Stimulated activated CD8-positive, alpha-beta memory T cell treated with anti-CD3 and anti-CD28 coated beads, Interleukin-7, amount 100 ng/mL, for 1 hour (primary cell): ENCODE measurements at places on chromosomes 12 and 14.

DNA sequence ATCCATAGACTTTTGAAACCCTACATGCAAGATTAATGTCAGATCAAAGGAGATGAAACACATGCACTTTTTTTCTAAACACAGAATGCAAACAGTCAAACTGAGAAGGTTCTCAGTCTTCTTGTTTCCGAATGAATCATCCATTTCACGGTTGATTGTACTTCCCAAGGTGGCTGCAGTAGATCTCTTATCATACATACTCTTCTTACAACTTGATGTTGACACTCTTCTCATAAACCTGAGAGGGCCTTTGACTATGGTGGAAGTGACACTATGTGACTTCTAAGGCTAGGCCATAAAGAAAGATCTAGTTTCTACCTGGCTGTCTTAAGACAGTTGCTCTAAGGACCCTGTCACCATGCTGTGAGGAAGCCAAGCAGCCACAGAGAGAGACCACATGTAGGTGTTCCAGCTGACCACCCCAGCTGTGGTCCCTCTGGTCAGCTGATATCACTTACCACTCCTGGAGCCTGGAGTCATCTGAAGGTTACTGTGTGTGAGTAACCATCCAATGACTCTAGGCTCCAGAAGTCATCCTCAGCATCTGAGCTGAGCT, 67.2 kb upstream of the HMGA2 start:
- no peak for DNase-seq

DNA sequence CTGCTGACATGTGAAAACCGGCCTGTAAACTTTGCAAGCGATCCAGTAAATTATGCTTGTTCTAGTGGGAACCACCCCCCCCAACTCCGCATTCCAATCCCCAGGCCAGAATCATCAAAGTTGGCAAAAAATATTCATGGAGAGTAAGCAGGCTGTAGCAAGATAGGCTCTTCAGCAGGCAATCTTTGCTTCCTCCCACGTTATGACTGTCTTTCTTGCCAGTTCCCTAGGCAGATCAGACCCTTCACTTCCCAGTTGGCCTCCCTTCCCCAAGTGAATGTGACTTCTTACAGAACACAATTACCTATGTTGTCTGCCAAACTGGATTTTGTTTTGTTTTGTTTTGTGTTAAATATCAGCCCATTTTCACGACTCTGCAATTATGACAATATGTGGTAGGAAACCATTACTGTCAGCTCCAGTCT, 1.2 kb upstream of the PTGER2 start:
- no peak for DNase-seq

GRCh38 chr14:93379831-93380230, 32.8 kb downstream of the COX8C start:
- DNase-seq = no peak

DNA sequence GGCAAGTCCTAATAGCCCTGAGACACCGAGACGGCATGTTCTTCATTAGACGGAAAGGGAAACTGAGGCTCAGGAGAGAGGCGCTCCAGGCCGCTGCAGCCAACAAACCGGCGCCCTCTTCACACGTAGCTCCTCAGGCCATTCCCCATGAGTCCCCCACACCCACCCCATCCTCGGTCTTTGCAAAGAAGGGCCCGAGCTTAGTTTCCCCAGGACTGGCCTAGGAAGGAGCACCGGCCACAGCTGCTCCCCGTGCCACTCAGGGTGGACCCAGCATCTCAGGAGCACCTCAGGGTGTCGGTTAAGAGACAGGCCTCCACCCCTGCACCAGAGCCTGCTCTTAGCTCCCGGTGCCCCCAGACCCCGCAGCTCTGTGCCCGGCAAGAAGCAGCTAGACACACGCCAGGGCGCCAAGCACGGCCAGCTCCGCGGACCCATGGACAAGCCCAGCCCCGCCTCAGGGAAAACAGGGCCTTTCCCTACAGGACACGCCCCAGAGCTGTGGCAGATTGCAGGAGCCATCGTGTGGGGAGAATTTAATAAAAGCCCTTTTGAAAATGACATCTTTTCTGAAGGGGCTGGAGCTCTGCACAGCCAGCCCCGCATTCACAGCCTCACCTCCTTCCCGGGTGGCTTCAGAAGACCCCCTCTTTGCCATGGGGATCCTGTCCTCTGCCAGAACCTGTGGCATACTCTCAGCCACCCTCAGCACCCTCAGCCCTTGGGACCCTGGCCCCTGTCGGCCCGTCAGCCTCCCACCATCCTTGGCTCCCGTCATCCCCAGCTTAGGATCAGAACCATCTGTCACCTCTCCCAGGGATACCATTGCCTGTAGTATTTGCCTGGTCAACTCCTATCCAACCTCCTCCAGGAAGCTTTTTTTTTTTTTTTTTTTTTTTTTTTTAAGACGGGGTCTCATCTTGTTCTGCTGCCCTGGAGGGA, 59.7 kb downstream of the LGMN start:
- no peak for DNase-seq

DNA sequence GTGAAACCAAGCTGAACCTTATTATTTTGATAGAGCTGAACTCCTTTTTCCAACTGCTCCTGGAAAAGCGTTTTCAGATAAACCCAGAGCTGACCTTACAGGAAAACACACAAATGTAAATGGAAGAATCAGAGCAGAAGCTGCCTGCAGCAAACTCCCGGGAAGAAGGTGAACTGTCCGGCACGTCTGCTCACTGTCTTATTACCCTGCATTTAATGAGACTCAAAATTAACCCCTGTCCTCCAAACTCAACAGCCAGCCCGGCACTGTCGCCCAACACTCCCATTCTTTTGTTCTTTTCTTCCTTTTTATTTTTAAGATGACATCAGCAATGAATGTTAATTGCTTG, 1046.9 kb upstream of the FLRT2 start:
- DNase-seq = no peak

GRCh38 chr14:35808076-35808637, 938 bp downstream of the RALGAPA1 start:
- no peak for DNase-seq

DNA sequence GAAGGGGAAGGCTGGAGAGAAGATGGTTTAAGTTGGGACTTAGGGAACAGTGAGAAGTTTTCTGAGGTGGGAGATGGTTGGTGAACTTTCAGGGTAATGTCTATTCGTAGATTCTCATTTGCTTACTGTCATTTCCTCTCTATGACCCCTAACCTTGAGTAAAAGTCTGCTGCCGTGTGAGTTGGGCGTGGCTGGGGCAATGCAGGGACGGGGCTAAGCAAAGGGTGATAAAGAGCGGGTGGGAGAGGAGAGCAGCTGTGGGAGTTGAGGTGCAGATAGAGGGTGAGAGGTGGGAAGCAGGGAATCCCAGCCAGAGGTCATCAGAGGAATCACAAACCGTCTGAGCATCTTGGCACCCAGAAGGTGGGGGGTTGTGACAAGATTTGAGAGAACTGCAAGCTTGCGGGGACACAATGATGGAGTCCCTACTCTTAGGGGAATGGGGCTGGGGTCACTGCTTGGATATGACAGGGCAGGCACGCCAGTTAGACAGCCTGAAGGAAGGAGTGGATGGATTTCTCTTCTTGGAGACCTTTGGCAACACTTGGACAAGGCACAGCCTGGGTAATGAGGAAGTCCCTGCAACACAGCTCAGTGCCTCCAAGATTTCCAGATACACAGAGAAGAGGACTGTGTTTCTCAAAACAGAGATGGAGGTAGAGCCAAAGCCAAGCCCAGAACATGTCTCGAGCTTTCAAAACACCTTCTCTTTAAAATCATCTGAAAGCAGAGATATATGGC, 45.9 kb upstream of the CTDSP2 start:
- no peak for DNase-seq

DNA sequence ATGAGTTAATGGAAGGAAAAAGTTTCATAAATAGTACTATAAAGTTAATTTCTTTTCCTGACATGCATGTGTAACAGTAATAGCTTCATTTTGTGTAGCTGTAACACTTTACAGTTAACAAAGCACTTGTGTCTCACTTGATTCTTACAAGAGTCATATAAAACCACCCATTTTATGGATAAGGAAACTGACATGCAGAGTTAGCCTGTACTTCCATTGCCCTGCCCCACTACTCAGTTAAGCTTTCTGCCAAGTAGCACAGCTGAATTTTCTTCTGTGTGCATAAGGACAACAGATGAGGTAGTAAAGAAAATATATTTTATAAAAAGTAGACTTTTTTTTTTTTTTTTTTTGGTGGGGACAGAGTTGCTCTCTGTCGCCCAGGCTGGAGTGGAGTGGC, 32.2 kb downstream of the ANO6 start:
- DNase-seq = no peak

GRCh38 chr12:57756406-57757341, 1.8 kb downstream of the MARCHF9 start:
- peak; percentile 43 for DNase-seq

- no peak for DNase-seq
Measured at GRCh38 chr14:84064316-84065125, 1465.4 kb upstream of the FLRT2 start.

DNA sequence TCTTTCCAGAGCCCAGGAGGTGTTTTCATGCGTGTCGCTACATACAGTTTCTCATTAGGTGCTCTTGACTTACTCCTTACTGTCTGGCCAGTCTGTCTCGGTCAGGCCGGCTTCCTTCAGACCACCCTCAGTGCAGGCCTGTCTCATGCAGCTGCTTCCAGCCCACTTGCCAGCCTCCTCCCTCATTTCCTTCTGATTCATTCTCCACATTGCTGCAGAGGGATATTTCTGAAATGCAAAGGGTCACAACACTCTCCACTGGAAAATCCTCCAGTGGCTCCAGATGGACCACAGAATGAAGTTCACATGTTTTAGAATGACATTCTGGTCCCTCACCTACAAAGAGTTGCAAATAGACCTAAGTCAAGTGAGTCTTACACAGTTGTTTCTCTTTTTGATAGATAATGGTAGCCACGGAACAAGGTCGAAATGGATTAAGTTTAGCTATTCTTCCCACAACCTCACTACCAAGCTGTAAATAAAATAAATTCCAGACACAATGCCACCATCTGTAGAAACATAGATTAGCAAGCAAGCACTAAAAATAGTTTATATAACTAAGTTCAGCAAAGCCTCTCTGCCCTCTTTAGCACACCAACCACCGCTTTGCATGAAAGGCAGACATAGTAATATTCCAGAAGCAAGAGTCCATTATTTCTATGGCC, 146.9 kb downstream of the ESR2 start:
- no peak for DNase-seq

DNA sequence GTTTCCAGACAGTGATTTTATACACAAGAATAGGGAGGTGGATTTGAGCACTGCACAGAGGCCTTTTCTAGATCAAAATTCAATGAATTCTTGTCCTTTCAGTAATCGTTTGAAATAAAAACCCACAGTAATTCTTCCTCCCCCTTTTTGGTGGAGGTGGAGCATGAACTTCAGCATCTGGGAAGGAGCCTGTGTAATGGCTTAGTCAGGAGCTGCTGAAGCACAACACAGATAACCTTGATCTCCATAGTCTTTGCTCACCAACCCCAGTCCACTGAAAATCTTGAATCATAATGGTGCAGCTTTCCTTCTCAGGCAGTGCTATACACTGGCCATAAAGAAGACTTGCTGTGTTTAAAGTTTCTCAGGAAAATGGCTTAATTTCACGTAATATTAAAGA, 6.4 kb upstream of the TBPL2 start:
- DNase-seq = no peak

DNA sequence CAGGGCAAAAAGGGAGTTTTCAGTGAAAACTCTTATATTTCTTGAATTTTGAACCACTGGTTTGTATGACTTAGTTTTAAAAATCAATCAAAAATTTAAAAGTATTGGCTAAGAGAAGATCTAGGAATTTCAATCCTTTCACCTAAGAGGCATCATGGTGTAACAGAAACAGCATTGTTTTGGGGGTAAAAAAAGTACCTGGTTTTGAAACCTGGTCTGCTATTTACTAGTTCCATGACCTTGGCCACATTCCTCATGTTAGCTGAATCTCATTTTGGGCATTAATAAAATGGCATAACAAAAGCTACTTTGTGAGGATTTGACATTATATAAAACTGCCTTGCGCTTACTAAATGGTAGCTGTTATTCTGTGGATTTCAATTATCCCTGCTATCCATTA, 16.7 kb upstream of the GNPNAT1 start:
- DNase-seq = no peak

GRCh38 chr14:88411039-88411438, 25.6 kb downstream of the SPATA7 start:
- no peak for DNase-seq

GRCh38 chr12:30764251-30764650, 9.5 kb upstream of the CAPRIN2 start:
- no peak for DNase-seq

DNA sequence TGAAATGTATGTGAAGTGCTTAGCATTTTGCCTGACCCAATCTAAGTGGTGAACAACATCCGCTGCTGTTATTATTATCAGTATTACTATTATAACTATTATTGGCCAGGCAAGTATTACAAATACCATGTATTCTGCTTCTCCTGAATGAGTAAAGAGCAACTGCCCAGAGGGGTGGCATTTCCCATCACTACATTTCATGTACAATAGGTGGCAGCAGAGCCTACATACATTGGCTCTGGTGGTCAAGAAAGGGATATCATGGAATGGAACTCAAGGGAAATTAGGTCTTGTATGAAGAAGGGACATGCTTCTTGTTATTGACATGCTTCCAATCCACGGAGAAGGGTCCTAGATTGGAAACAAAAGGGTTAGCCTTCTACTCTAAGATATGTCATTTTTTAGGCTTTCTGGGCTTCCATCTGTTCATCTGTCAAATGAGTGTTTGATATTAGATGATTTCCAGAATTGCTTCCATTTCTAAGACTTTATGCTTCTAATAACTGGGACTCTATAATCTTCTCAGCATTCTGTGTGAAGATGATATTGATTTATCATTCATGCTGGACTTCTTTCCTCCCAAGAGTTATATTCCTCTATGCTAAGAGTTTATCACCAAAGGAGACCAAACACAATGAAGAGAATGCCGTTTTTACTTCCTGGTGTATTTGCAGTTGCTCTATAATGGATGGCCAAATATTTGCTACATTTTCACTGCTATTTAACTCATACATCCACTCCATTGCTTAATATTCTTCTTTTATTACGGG, 239.1 kb downstream of the SSPN start:
- no peak for DNase-seq

- DNase-seq = no peak
Measured at GRCh38 chr12:116874324-116874995, 6.8 kb downstream of the HRK start.

DNA sequence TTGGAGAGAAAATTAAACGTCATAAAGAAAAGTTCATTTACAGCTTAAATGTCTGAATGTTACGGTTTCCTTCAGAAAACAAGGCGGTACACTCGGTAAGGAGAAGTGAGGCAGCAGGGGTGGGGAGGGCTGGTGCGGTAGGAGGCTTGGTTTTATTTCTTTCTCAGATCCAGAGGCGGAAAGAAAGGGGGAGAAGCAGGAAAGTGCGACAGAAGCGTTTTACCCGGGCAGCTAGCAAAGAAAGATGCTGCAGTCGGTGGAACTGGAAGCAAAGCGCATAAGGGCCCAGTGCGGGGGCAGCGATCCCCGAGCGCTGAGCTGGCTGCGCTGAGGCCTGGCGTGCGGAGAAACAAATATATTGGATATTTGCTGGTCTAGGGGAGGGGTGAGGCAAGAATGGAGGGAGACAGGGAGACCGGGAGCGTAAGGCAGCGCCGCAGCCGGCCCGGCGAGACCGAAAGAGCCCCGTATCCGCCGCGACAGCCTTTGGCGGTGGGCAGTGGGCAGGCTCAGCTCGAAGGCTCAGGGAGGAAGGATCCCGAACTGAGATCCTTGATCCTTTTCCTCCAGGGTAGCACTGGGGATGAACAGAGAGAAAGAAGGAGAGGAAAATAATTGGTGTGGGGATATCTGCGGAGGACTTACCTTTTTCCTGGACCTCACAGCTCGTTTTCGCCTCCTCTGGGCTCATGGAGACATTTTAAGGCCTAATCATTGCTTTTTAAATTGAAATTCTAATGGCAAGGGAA, 6.4 kb upstream of the HOXC11 start:
- DNase-seq = no peak
